Gastrocnemius medialis (tissue), 4 donors: ENCODE measurements at places on chromosomes 6 and 20. TPM values are rescaled to one million over a fixed set of nuclear protein-coding genes. Genes with fewer than 3 reads are reported as not detected.
A peak's percentile ranks its signal among the peaks of the same experiment; 100 is the strongest.

Gene SPINT3
- not detected for total RNA-seq

Gene GTSF1L
- not detected for total RNA-seq

Gene HTR1E
- not detected for total RNA-seq

Gene RAET1G
- total RNA-seq: 0.89 TPM

Gene GSTA1
- total RNA-seq: not detected

DNA sequence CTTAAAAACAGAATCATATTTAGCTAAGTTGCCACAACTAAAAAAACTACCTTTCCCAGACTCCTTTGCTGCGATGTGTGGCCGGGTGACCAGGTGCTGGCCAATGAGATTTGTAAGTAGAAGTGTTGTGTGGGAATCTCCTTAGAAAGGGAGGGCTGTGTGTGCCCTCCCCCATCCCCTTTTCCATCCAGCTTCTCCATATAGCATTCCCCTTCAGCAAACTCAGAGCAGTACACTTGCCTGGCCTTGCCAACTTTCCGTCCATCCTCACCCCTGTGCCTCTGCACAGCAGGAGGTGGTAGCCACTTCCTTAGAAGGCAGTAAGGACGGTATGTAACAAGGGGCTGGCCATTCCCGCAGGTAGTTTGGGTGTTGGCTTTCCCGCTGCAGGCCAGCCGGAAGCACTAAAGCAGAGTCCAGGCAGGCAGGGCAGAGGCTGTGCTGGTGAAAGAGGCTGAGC is 22.3 kb upstream of the KCNK16 start:
- H3K36me3 ChIP-seq: no peaks in the 10 kb centered on the region
- H3K4me1 ChIP-seq: no peaks in the 10 kb centered on the region
- no peaks in the 10 kb centered on the region for H3K27me3 ChIP-seq
- no peak for DNase-seq
- no peak overlapping the region for H3K27ac ChIP-seq

GRCh38 chr6:106398621-106399020 is 38.1 kb downstream of the CRYBG1 start:
- H3K27ac ChIP-seq: no peak overlapping the region
- H3K36me3 ChIP-seq: no peaks in the 10 kb centered on the region
- H3K27me3 ChIP-seq: no peaks in the 10 kb centered on the region
- H3K4me1 ChIP-seq: no peaks in the 10 kb centered on the region
- H3K4me3 ChIP-seq: no peak overlapping the region

GRCh38 chr6:24006254-24006653 is 119.8 kb upstream of the NRSN1 start:
- no peak overlapping the region for H3K27ac ChIP-seq
- H3K4me3 ChIP-seq: no peak overlapping the region
- no peaks in the 10 kb centered on the region for H3K27me3 ChIP-seq
- no peak for DNase-seq

GRCh38 chr6:137926985-137927384 is 59.9 kb downstream of the TNFAIP3 start:
- peaks cover 26% of the 10 kb centered on the region for H3K4me1 ChIP-seq
- no peaks in the 10 kb centered on the region for H3K27me3 ChIP-seq
- no peak for DNase-seq
- H3K27ac ChIP-seq: no peak overlapping the region

GRCh38 chr20:39547546-39548408 is 585.6 kb downstream of the DHX35 start:
- H3K36me3 ChIP-seq: no peaks in the 10 kb centered on the region
- DNase-seq: no peak
- no peaks in the 10 kb centered on the region for H3K4me1 ChIP-seq
- no peak overlapping the region for H3K27ac ChIP-seq
- no peaks in the 10 kb centered on the region for H3K27me3 ChIP-seq
- no peak overlapping the region for H3K4me3 ChIP-seq

DNA sequence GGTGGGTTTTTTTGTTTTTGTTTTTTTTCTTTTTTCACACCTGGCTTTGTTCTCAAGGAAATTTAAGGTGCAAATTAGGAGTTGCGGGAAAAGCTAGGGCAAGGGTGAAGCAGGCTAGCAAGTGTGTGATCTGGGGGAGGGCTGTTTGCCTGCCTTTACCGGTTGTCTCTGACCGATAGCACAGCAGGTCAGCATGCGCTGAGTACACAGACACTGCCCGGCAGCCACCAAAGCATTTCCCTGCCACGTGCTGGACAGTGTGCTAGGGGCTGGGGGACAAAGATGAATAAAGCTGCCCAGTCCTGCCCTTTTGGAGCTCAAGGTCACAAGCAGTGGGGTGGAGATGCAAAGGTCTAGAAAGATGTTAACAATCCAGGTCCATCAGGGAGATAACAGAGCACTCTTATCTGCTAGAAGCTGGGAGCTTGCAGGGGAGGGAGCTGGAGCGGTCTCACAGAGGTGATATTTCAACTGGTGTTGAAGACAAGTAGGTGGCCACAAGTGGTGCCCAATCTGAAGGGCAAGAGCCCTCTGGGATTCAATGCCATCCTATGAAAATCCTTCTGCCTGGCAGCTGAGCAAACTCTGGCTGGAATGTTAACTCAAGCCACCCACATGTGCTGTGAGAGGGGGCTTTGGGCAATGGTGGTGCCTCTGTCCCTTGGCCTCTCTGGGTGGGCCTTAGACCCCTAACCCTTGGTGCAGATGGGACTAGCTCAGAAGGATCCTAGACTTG is 24.5 kb downstream of the TTBK1 start:
- H3K4me1 ChIP-seq: no peaks in the 10 kb centered on the region
- H3K36me3 ChIP-seq: no peaks in the 10 kb centered on the region
- peaks cover 13% of the 10 kb centered on the region for H3K27me3 ChIP-seq
- DNase-seq: no peak
- no peak overlapping the region for H3K4me3 ChIP-seq

GRCh38 chr6:7148100-7148822 is 40.5 kb downstream of the RREB1 start:
- no peaks in the 10 kb centered on the region for H3K36me3 ChIP-seq
- H3K27ac ChIP-seq: no peak overlapping the region
- H3K4me1 ChIP-seq: peaks cover 71% of the 10 kb centered on the region
- H3K27me3 ChIP-seq: no peaks in the 10 kb centered on the region
- DNase-seq: no peak

- no peak overlapping the region for H3K27ac ChIP-seq
- no peaks in the 10 kb centered on the region for H3K27me3 ChIP-seq
- H3K4me3 ChIP-seq: no peak overlapping the region
- H3K36me3 ChIP-seq: no peaks in the 10 kb centered on the region
Measured at GRCh38 chr6:95670011-95670463, 92.7 kb downstream of the MANEA start.

DNA sequence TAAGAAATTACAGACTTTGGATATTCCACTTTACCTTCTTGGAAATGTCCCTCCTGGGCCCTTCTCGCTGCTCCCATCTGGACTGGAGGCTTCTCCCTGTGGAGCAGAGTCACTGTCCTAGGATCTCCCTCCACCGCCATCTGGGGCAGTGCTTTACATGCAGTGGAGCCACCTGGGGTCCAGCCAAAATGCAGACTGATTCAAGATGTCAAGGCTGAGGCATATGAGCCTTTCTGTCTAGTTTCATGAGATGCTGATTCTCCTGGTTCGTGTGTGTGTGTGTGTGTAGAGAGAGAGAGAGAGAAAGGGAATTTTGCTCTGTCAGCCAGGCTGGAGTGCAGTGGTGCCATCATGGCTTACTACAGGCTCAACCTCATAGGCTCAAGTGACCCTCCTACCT is 14.9 kb downstream of the MICA start:
- peaks cover 13% of the 10 kb centered on the region for H3K36me3 ChIP-seq
- no peaks in the 10 kb centered on the region for H3K27me3 ChIP-seq
- H3K4me3 ChIP-seq: no peak overlapping the region
- no peaks in the 10 kb centered on the region for H3K4me1 ChIP-seq
- no peak overlapping the region for H3K27ac ChIP-seq

GRCh38 chr6:14798996-14799588 is 446.8 kb upstream of the JARID2 start:
- H3K4me1 ChIP-seq: peaks cover 7% of the 10 kb centered on the region
- no peaks in the 10 kb centered on the region for H3K36me3 ChIP-seq
- H3K4me3 ChIP-seq: no peak overlapping the region
- DNase-seq: no peak
- no peak overlapping the region for H3K27ac ChIP-seq

DNA sequence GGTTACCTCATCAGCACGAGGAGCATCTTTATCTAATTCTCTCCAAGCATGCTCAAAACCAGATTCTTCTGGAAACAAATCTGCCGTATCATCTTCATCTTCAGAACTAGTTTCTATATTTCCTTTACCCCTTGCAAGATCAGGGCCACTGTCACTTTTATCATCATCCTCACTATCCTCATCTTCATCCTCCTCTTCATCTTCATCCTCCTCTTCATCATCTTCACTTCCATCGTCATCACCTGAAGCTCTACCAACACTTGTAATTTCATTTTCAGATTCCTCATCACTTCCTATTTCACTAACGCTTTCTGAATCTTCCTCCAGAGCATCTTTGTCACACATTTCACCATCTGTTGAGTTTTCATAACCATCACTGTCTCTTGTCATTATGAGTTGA is 8.9 kb downstream of the ESF1 start:
- H3K27me3 ChIP-seq: no peaks in the 10 kb centered on the region
- no peak for DNase-seq
- no peaks in the 10 kb centered on the region for H3K4me1 ChIP-seq

GRCh38 chr20:58818586-58819285 is 32.0 kb downstream of the GNAS-AS1 start:
- no peak for DNase-seq
- no peaks in the 10 kb centered on the region for H3K4me1 ChIP-seq

DNA sequence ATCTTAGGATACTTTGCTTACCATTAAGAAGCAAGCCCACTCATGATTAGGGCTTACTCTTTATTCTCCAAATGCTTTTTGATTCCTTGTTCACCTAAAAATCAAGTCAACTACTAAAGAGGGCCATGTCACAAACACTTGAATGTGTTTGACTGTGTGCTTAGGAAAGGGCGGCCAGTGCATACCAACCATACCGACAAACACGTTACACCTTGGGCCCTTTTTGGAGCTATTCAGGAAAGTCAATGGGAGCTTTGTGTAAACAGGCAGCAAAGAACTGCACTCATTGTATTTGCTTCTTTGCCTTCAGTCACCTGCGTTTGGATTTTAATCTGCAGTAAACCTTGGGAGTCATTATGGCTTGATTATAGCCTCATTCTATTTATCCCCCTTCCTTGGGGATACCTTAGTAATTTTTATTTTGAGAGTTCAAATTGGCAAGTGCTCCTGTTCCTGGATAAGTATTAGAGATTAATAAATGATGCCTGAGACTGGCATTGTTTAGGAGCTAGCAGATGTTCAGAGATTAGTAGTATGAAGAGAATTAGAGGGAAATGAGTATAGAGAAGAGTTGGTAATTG is 102.6 kb upstream of the HDGFL1 start:
- no peak for DNase-seq
- H3K4me3 ChIP-seq: no peak overlapping the region
- no peaks in the 10 kb centered on the region for H3K36me3 ChIP-seq
- no peaks in the 10 kb centered on the region for H3K27me3 ChIP-seq

DNA sequence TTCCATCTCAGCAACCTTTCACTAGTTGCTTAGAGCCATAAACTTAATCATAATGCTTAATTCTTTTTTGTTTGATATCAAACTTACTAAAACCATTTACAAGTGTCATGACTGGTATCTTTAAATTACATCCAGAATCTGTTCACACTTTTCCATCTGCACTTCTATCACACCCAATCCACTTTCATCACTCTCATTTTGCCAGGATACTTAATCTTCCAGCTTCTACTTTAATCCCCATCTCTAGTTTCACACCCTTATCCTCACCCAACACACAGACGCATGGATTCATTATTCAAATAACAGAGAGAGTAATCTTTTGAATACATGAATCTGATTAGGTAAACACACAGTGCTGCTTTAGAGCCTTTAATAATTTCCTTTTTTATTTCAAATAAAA is 828.4 kb downstream of the HACE1 start:
- H3K4me3 ChIP-seq: no peak overlapping the region
- H3K27me3 ChIP-seq: no peaks in the 10 kb centered on the region
- no peak for DNase-seq
- H3K36me3 ChIP-seq: no peaks in the 10 kb centered on the region
- H3K4me1 ChIP-seq: no peaks in the 10 kb centered on the region

DNA sequence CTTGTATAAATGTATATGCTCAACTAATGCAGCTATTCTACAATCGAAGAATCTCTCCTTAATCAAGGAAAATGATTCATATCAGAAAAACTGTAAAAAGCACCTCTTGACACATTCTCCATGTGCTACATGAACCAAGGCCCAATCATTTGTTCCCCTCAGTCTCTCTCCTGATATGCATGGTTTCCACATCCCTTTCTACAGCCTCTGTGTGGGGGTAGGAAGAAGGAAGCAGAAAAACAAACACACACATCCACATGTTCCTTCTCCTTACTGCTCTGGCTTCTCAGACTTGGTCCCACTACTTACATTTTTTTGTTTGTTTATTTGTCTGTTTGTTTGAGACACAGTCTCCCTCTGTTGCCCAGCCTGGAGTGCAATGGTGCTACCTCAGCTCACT is 510.5 kb downstream of the PRKN start:
- H3K4me3 ChIP-seq: no peak overlapping the region
- no peaks in the 10 kb centered on the region for H3K27me3 ChIP-seq
- H3K27ac ChIP-seq: no peak overlapping the region
- no peaks in the 10 kb centered on the region for H3K4me1 ChIP-seq

- DNase-seq: no peak
- no peaks in the 10 kb centered on the region for H3K27me3 ChIP-seq
- no peaks in the 10 kb centered on the region for H3K4me1 ChIP-seq
- no peak overlapping the region for H3K27ac ChIP-seq
- H3K36me3 ChIP-seq: no peaks in the 10 kb centered on the region
Measured at GRCh38 chr20:24559114-24559732, 89.8 kb downstream of the SYNDIG1 start.

DNA sequence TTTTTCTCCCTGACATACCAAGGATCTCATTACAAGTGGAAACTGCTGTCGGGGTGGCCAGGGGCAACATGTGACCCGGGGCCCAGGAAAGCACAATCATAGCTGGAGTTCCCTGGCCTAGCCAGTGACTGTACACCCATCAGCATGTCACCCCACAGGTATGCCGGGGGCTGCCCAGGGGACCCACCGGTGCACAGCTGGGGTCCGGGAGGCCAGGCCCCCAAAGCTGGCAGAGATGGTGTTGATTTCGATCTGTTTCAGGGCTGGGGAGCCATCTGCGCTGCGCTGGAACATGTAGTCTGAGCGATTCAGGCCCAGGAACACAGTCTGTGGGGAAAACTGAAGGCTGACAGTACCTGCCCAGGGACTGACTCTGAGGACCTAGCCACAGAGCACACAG is 13.3 kb downstream of the GSS start:
- H3K4me1 ChIP-seq: peaks cover 50% of the 10 kb centered on the region
- no peaks in the 10 kb centered on the region for H3K36me3 ChIP-seq
- H3K27me3 ChIP-seq: no peaks in the 10 kb centered on the region
- H3K27ac ChIP-seq: peak overlapping the region; percentile 77
- no peak for DNase-seq

- H3K27ac ChIP-seq: no peak overlapping the region
- H3K36me3 ChIP-seq: no peaks in the 10 kb centered on the region
- H3K27me3 ChIP-seq: no peaks in the 10 kb centered on the region
- H3K4me3 ChIP-seq: no peak overlapping the region
- peaks cover 37% of the 10 kb centered on the region for H3K4me1 ChIP-seq
- DNase-seq: no peak
Measured at GRCh38 chr6:43977404-43978111, 149.7 kb downstream of the MRPL14 start.

- DNase-seq: no peak
- no peak overlapping the region for H3K4me3 ChIP-seq
- H3K4me1 ChIP-seq: peaks cover 25% of the 10 kb centered on the region
- no peaks in the 10 kb centered on the region for H3K27me3 ChIP-seq
Measured at GRCh38 chr6:6823568-6824224, 235.2 kb downstream of the LY86 start.

- H3K36me3 ChIP-seq: no peaks in the 10 kb centered on the region
- peak overlapping the region; percentile 87 for H3K27ac ChIP-seq
- H3K4me1 ChIP-seq: peaks cover 14% of the 10 kb centered on the region
- H3K4me3 ChIP-seq: no peak overlapping the region
- peak; percentile 85 for DNase-seq
Measured at GRCh38 chr20:50724851-50725723, 6.3 kb upstream of the PARD6B start.
